ENCODE measurements at places on chromosomes 4 and X.

DNA sequence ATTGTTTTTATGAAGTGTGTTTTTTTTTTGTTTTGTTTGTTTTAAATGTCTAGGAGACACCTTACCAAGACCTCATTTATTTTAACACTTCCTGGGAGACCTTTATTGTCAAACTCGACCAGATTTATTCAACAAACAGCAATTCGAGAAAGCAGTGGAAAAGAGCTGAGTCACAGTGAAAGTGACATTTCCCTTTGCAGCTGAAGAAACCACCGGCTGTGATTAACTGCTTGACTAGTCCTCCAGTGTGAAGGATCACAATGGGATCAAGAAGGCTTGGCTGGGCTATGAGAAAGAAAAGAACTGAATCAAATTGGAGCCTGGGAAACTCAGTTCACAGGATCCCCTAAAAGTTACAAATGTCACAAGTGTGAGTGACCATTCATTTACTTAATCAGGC, 11.9 kb upstream of the ADH7 start:
- DNase-seq: no peak

- no peak for DNase-seq
Observed at GRCh38 chrX:24398766-24399165, 38.3 kb downstream of the SUPT20HL1 start.

DNA sequence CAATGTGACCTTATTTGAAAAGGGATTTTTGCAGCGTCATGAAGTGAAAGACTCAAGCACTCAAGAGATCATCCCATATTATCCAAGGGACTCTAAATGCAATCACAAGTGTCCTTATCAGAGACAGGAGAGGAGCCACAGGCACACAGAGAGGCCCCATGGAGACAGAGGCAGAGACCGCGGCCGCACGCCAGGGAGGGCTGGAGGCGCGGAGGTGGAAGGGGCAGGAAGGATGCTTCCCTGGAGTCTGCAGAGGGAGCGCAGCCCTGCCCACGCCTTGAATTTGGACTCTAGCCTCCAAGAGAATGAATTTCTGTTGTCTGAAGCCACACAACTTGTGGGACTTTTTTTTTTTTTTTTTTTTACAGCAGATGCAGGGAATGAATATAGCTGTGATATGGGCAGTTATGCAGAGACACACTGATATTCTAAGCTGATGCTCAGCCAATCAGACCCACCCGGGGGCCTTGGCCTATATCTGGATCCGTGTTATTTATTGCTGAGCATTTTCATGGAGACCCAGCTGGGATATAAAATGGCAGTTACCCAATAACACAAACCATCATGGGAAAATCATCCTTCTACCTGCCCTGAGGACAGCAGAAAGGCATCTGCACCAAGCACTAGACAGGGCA, 244.8 kb upstream of the PSAPL1 start:
- no peak for DNase-seq

DNA sequence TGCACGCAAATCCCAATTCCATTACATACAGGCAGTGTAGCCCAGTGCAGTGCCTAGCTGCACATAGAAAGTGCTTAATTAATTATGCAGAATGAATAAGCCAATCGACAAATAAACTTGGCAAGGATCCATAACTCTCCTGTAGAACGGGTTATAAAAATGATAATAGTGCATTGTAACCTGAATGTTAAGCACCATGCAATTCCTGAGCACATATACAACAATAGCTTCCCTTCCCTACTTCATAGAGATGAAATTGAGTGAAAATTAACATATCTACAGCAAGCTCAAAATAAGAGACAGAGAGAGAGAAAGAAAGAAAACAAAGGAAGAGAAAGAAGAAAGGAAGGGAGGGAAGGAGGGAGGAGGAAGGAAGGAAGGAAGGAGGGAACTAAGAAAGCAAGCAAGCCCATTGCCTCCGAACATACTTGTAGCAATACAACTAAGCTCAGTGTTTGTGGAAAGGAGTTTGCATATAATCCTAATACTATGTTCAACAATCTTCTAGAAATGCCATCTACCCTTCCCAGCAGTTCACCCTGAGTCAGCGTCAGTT, 1074.0 kb upstream of the LCORL start:
- no peak for DNase-seq

GRCh38 chr4:16140231-16140878, 56.5 kb upstream of the PROM1 start:
- no peak for DNase-seq

DNA sequence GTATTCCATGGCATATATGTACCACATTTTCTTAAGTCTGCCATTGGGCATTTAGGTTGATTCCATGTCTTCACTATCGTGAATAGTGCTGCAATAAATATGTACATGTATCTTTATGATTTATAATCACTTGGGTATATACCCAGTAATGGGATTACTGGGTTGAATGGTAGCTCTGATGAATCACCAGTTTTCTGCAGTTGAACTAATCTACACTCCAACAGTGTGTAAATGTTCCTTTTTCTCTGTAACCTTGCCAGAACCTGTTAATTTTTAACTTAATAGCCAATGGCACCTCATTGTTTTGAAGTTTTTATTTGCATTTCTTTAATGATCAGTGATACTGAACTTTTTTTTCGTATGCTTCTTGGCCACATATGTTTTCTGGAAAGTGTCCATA, 152.5 kb downstream of the CCNG2 start:
- no peak for DNase-seq

- DNase-seq: no peak
Observed at GRCh38 chr4:84814094-84814750, 152.3 kb downstream of the WDFY3 start.

DNA sequence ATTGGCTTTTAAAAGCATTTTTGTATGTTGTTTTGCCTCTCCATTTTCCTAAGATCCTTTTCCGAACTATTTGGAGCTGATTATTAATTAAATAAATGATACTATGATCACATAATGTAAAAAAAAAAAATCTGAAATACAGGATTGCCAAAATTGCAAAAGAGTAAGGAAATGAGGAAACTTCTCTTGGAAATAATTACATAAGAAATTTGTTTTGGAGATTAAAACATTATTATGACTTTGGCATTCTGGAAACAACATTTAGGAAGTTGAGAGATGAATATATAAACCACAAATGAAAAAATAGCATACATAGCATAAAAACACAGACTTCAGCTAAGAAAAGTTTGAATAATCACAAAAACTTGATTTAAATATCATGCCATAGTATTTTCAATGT, 33.5 kb downstream of the PF4 start:
- no peak for DNase-seq

DNA sequence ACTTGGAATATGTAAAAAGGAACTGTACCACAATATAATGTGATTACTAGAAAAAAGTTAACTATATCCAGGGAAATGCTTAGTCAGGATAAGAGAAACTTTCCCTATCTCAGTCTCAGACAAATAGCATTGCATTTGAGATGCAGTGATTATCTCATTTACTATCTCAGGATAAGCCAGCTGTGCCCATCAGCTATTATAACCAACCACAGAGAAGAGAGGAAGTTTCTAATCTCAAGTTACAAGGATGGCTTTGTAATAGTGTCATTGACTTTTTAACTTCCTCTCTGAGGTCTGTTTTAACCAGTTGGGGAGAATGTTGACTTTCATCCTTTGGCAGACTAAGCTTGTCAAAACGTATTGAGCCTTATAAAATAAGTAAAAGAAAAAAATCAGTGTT, 56.5 kb downstream of the SNX25 start:
- no peak for DNase-seq
